ENCODE measurements at places on chromosomes 1 and 21.

DNA sequence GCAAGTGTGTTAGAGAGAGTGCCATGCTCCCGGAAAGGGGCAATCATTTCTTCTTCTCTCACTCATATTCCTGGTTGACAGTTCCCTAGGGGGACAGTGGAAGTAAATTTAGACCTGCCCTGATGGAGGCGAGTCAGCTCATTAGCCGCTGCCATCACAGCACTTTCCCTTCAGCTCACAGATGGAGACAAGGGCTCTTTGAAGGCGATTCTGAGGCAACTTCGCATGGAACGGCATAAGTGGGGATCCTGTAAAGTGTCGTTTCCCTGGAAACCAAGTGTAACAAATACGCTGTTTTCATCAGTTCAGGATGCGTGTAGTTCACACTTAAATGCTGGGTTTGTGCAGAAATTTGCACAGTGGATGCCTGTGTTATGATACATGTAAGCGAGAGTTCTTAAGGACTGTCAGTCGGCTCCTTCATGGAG is 114.5 kb upstream of the TMPRSS15 start:
- DNase-seq: no peak

DNA sequence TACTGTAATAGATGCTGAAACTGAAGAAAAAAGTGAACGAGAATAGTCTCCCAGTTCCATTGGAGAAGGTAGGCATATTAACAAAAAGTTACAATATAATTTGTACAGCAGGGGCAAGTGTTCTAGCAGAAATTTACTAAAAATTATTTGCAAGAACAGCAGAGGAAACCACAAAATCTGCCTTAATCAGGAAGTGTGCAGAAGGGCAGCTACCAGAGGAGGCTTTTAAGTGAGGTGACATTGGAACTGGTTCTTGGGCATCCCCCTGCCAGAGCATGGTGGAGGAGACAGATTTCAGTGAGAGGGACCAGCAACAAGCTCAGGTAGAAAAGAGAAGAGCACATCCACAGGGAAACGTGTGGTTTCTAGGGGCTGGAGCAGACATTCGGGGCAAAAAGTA is 279.3 kb upstream of the CAMK1G start:
- no peak for DNase-seq

DNA sequence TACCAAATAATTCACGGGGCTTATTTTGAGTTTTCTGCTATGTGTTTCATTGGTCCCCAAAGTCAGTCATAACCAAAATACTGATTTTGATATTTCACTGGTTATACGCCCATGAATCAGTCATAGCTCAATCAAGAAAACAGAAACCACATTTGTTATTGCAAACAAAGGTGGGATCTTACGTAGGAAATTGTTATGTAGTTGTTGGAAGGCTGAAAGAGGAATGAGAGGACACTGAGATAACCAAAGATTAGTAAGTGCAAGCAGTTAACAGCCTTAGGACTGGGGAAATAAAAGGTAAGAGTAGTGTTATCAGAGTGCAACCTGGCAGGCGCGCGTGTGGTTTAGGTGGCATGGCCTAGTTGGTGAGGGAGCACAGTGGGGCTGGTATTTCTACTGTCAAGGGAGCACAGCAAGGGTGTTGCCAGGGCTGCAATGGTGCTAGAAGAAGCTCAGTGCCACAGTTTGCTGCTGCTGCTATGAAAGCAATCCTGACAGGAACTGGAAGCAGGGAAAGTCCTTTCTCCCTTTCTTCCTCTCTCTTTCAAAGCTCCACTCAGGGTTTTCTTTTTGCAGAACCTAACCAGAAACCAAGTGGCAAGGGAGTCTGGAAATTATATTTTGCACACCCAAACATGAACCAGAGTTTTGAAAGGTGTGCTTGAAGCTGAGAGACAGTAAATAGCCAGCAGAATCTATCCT is 33.7 kb downstream of the RTCA start:
- no peak for DNase-seq

DNA sequence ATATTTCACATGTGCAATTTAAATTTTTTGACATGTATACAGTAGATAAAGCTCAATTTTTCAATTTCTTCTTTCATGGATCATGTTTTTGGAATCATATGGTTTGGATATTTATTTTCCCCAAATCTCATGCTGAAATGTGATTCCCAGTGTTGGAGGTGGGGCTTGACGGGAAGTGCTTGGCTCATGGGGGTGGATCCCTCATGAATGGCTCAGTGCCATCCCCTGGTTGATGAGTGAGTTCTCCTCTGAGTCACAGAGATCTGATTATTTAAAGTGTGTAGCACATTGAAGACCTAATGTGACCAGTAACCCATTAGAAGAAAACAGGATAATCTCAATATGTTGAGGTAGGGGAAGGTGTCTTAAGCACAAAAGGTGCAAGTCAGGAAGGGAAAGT is 9.1 kb upstream of the IFI16 start:
- DNase-seq: no peak

GRCh38 chr1:12359359-12360133 is 129.7 kb downstream of the VPS13D start:
- DNase-seq: no peak

- DNase-seq: no peak
Observed at GRCh38 chr1:245686446-245687030, 531.8 kb downstream of the KIF26B start.

DNA sequence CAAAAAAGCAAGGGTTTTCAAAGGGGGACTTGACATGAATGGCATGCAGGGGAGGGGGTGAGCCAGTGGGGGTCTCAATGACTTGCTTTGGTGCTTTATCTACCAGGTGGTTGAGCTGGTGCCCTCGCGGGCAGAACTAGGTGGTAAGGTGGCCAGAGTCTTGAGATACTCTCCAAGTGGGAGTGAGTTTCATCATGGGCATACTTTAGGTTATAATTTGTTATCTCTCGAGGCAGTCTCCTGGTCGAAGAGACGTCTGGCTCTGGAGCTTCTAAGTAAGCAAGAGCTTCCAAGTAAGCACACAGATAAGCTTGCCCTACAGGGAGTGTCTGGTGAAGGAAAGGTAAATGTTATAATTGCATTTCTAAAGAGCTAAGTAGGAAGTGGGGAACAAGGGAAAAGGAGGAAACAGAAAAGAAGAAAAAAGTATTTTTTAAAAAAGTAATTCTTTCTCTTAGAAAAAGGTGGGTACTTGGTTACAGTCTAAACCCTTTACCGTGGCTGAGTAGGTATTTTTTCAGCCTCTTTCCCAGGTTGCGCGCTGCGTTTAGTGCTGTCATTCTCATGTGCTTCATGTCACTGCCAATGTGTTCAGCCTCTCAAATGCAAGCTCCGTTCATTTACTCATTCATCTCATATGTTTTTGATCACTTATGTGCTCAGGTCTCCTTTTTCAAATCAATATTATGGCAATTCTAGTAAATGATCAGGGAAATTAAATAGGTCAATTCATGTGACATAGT is 31.6 kb upstream of the DNAJC6 start:
- DNase-seq: no peak

- DNase-seq: no peak
Observed at GRCh38 chr1:20701446-20701845, 16.4 kb downstream of the KIF17 start.

DNA sequence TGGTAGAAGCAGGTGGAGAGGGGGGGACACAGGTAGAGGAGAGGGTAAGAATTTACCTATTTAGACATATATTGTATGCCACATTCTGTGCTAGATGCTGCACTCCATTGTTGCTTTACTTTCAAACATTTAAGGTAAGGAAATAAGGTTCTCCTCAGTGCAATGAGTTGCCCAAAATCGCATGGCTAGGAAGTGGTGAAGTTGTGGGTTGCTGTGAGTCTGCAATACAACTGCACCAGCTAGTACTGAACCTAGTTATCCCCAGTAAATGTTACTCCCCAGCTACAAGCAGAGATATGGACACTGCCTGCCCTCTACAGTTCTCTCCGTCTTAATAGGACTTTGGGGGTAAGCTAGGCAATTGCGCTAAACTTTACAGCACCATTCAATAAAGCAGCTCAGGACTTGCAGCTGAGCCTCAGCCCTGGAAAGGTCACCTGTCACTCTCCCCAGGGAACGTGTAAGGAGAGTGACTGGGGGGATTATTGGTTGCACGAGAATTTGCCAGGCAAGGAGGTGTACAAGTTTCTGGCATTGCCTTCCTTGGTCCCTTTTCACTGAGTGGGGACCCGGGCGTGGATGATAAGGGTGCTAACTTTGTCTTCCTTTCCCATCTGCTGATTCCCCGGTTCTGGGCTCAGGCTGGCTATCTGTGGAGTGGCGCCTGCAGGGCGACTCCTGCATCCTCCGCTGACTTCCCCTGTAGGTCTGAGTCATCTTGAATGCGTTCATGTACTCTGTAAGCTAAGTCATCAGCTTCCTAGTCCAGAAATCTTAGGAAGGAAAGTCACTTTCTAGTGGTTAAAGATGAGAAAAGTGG is 71.3 kb upstream of the CNTN2 start:
- no peak for DNase-seq

DNA sequence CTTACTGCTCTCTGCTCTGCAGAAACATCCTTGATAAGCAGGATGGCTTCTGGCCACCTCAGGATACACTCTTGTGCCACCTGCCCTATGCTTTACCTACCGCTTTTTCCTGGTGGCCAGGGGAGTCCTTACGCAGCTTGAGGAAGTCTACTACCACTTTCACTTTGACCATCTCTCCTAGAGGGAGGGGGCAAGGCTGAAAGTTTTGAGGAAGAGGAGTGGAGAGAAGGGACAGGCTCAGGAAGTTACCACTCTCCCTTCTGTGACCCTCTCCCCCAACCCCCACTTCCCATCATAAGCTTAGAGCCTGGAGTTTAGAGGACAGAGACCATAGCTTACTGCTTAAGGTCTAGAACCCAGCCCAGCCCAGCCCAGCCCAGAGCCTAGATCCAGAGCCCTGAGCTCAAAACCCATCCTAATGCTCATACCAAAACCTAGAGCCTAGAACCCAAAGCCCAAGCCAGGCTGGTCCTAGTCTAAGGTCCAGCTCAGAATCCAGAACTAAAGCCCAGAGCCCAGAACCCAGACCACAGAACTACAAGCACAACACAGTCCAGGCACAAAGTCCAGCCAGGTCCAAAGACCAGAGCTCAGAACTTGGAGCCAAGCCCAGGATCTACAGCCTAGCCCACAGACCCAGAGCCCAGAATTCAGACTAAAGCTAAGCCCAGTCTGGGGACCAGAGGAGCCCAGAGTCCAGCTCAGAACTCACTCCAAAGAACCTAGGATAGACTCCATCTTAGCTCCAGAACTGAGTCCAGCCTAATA is 18.0 kb upstream of the MFSD2A start:
- no peak for DNase-seq

GRCh38 chr1:165259706-165260428 is 96.6 kb downstream of the LMX1A start:
- no peak for DNase-seq

GRCh38 chr1:19819701-19820100 is 4.6 kb upstream of the RNF186 start:
- DNase-seq: no peak
